Right cardiac atrium (tissue), 5 donors: ENCODE measurements at places on chromosomes 12 and 14. TPM values are rescaled to one million over a fixed set of nuclear protein-coding genes. Genes with fewer than 3 reads are reported as not detected.

Gene MYH6
- 11,120 TPM for polyA plus RNA-seq

DNA sequence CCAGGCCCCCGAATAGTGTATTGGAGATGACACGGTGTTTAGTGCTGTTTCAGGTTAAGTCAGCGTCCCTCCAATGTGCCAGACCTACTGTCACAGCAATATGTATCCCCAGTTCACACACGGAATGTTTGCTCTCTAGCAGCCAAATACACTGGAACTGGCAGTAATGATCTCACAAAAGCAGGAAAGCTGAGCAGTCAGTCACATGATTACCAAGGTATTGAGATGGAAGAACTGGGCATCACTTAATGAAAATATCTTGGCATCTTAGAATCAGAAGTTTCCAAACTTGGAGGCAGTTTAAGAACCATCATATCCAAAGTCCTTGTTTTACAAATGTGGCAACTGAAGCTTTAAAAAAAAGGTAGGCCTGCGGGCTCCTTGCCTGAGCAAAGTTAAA is 23.3 kb downstream of the NINJ2 start:
- DNase-seq = no peak

DNA sequence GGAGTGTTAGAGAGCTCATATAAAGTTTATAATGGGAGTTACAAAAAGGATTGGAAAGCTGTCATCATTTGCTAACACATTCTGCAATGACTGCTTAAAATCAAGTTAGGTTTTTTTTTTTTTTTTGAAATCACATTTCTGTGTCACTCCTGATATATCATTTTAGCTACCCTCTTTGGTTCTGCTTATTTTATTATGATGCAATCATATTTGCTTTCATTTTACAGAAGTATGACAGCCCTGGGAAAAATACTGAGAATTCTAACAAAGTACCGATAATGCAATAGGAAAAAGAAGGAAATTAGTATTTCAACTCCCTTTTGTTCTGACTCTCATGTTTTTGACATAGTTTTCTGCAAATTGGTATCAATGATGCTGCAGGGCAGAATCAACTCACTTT is 71.6 kb upstream of the MDGA2 start:
- DNase-seq = no peak

- no peak for DNase-seq
Measured at GRCh38 chr14:64963611-64964010, 8.5 kb downstream of the RAB15 start.

DNA sequence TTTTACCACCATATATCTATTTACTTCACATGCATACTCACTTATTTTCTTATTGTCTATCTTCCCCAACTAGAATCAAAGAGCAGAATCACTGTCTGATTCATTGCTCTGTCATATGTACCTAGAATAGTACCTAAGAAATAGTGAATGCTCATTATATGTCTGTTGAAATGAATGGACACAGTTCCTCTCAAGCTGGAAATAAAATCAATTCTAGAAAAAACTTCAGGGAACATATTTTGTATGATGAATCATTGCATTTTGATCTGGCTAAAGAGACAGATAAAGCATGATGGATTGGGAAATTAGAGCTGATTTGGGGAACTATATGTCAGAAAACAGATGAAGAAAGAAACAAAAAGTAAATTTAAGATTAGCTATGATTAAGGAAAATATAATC is 623.3 kb downstream of the C12orf50 start:
- no peak for DNase-seq

DNA sequence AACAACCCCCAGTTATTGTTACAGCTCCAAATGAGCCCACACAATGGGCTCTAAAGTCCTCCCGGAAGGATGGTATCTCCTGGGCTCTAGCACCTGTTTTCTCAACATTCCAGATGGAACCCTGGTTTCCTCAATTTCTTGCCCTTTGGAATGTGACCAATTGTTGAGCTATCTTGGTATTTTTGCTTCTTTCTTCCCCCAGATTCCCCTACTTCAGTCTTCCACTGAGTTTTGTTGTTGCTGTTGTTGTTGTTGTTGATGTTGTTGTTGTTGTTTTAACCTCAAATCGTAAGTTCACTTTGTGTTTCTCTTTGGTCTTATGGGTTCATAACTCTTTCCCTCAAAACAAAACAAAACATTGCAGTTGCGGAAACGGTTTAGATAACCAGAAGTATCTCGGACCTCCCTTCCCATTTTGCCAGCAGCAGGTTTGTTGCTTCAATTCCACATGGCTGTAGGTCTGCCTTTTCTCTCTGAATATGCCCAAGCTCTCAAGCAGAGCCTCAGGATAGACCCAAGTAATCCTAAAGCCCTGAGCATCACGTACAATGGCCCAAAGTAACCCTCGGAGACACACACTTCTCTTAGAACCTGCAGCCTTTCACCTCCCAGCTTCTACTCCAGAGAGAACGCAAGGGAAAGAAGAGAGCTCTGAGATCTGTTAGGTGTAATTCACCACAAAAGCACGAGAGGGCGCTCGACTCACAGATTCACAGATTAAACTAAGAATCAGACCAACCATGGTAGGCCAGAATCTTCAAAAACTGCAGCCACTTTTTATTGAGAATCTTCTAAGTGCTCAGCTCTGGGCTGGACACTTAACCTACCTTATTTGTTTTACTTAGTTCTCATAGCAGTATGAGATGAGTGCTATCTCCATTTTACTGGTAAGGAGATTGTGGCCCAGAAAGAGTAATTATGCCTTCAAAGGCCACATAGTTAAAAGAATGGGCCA is 1.0 kb upstream of the DDX23 start:
- DNase-seq = peak; percentile 87
